Tibial artery (tissue), 4 donors: ENCODE measurements at places on chromosomes 13 and 19.

GRCh38 chr13:36275190-36276002 is 22.2 kb downstream of the CCDC169 start:
- H3K36me3 ChIP-seq = no peaks in the 10 kb centered on the region
- no peaks in the 10 kb centered on the region for H3K4me1 ChIP-seq
- no peak overlapping the region for H3K27ac ChIP-seq
- H3K27me3 ChIP-seq = no peaks in the 10 kb centered on the region
- H3K4me3 ChIP-seq = no peak overlapping the region
- peak; percentile 36 for DNase-seq

DNA sequence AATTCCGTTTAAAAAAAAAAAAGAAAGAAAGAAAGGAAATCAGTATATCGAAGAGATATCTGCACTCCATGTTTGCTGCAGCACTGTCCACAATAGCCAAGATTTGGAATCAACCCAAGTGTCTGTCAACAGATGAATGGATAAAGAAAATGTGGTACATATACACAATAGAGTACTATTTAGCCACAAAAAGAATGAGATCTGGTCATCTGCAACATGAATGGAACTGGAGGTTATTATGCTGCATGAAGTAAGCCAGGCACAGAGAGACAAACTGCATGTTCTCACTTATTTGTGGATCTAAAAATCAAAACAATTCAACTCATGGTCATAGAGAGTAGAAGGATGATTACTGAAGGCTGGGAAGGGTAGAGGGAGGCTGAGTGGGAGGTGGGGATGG is 16.3 kb downstream of the ZNF565 start:
- DNase-seq = no peak
- no peaks in the 10 kb centered on the region for H3K4me1 ChIP-seq
- no peak overlapping the region for H3K27ac ChIP-seq
- H3K4me3 ChIP-seq = no peak overlapping the region
- no peaks in the 10 kb centered on the region for H3K27me3 ChIP-seq

DNA sequence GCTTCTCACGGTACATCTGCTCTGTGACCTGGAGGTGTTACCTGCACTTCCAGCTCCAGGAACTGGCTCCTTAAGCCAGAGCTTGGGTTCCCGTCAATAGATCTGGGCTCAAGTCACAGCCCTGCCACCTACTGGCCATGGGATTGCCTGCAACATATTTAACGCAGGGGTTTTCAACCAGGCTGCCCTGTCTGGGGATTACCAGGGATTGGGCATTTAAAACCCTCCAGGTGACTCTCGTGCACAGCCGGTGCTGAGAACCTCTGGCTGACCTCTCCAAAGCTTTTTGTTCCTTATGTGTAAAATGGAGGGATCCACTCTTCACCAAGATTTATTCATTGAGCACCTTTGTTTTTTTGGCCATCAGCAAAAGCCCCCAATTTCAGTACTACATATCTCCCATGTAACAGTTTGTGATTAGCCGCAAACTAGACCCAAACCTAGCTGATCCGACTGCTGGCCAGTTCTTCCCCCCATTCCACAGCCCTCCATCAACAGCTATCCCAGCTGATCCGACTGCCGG is 76.6 kb upstream of the STK24 start:
- no peak overlapping the region for H3K4me3 ChIP-seq
- no peak overlapping the region for H3K27ac ChIP-seq
- no peaks in the 10 kb centered on the region for H3K4me1 ChIP-seq

DNA sequence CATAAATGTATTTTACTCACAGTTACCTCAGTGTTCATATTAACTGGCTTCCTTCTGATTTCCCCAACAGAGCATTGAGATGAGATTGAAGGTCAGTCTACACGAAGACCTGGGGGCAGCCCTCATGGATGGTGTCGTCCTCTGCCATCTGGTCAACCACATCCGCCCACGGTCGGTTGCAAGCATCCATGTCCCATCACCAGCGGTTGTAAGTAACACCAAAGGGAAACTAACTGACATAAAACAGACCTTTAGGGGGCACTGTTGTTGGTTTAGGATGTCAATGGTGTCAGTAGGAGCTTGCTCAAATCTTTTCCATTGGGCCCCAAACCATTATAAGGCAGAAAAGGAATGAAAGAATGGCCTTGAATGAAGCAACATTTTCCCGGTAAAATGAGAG is 68.2 kb downstream of the ESD start:
- H3K4me3 ChIP-seq = no peak overlapping the region
- peaks cover 92% of the 10 kb centered on the region for H3K36me3 ChIP-seq
- no peak overlapping the region for H3K27ac ChIP-seq
- no peaks in the 10 kb centered on the region for H3K27me3 ChIP-seq
- DNase-seq = no peak
